ENCODE measurements at places on chromosomes 11 and 22. TPM values are rescaled to one million over a fixed set of nuclear protein-coding genes. Genes with fewer than 3 reads are reported as not detected.

The POU2AF2 gene
- total RNA-seq: not detected

The PTPRCAP gene
- 17.7 TPM for total RNA-seq

The GRAP2 gene
- 10.1 TPM for total RNA-seq

The FOSL1 gene
- total RNA-seq: 3.9 TPM

The SERPING1 gene
- total RNA-seq: 490 TPM

The PLEKHB1 gene
- 30.5 TPM for total RNA-seq

The DEFB131B gene
- total RNA-seq: not detected

The CACNA1I gene
- 0.32 TPM for total RNA-seq

The KRTAP5-9 gene
- not detected for total RNA-seq

The ANKK1 gene
- total RNA-seq: not detected

The BCO2 gene
- 7.7 TPM for total RNA-seq

The PRODH gene
- total RNA-seq: 60.9 TPM

The PHOX2A gene
- total RNA-seq: not detected

The MIAT gene
- total RNA-seq: 6.1 TPM

The SCGB1A1 gene
- total RNA-seq: 5.4 TPM

The MOGAT2 gene
- not detected for total RNA-seq

The FOXRED2 gene
- total RNA-seq: 15.3 TPM

The CABP4 gene
- 3.2 TPM for total RNA-seq

The SEPTIN5 gene
- 11.5 TPM for total RNA-seq

The SLC17A6 gene
- total RNA-seq: not detected

The CHADL gene
- total RNA-seq: 3.4 TPM

The TPBGL gene
- 0.64 TPM for total RNA-seq

The GRIK4 gene
- 4.3 TPM for total RNA-seq

The GRIA4 gene
- not detected for total RNA-seq

The APOA5 gene
- total RNA-seq: not detected

The TMEM191C gene
- total RNA-seq: 4.0 TPM

The TYR gene
- not detected for total RNA-seq

The ETS1 gene
- total RNA-seq: 121 TPM

The PARVA gene
- total RNA-seq: 84.0 TPM

The RPUSD4 gene
- 21.6 TPM for total RNA-seq

The COA4 gene
- 48.1 TPM for total RNA-seq

The EIF1AD gene
- total RNA-seq: 32.6 TPM

The PCNX3 gene
- 34.0 TPM for total RNA-seq

The APBB1 gene
- 40.9 TPM for total RNA-seq

The MAPK11 gene
- total RNA-seq: 26.1 TPM

The RCOR2 gene
- total RNA-seq: 0.69 TPM

The TRIM48 gene
- not detected for total RNA-seq

The SLC22A9 gene
- total RNA-seq: not detected

The FBLN1 gene
- total RNA-seq: 272 TPM

The MS4A7 gene
- 184 TPM for total RNA-seq

The GAL3ST3 gene
- not detected for total RNA-seq

The KRTAP5-8 gene
- total RNA-seq: not detected

The HSPB2 gene
- total RNA-seq: 9.2 TPM

The LAYN gene
- total RNA-seq: 17.5 TPM

The MAPK8IP2 gene
- total RNA-seq: 2.6 TPM

The MFRP gene
- not detected for total RNA-seq

The LMO2 gene
- 65.1 TPM for total RNA-seq

The GPHA2 gene
- not detected for total RNA-seq

The AQP11 gene
- total RNA-seq: 0.61 TPM

The FAM180B gene
- not detected for total RNA-seq

The RHOD gene
- total RNA-seq: 16.7 TPM

The CCDC73 gene
- not detected for total RNA-seq

The SHISA8 gene
- total RNA-seq: not detected

The PARVG gene
- 65.9 TPM for total RNA-seq

The TRMT2A gene
- 53.8 TPM for total RNA-seq
